Naive thymus-derived CD8-positive, alpha-beta T cell (primary cell): ENCODE measurements at places on chromosomes 6 and 20. TPM values are rescaled to one million over a fixed set of nuclear protein-coding genes. Genes with fewer than 3 reads are reported as not detected.

CBLN4 gene
- total RNA-seq = not detected

GRCh38 chr6:11710311-11710761 lies 68.3 kb downstream of the ADTRP start:
- DNase-seq = peak; percentile 15

DNA sequence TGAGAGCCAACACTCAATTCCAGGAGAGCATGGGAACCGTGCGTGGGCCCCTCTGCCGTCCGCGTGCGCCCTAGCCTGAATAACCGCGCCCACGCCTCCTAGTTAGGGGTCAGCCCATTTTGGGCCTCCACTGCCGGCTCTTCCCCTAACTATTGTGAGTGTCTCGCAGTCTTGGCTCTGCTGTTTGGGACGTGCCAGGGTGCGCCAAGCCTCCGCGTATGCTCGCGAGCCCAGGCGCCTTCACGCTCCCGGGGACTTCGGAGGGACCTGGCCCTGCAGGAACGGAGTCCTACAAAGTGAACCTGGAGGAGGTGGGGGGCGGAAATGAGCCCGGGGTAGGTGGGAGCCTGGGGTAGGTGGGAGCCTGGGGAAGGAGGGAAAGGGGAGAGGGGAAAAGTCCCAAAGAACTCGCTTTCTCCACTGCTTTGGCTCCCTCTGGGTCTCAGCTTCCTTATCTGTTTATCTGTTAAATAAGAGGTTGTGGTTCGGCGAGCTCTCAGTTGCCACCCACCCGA lies 873 bp upstream of the GCM2 start:
- DNase-seq = no peak

DNA sequence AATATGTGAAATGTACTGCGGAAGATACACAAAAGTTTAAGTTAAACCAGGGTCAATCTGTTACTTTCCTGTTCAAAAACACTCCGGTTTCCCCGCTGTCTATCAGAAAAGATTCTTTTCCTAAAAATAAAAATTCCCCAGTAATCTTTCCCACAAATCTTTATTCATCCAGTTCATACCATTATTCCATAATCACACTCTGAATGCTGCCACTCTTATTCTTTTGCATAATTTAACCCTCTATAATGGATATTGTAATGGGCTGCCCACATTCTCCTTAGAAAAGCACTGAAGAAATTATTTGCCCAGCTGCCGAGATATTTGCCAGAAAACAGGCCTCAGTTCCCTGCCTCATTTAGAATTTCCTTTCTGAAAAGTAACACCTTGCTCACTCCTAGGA lies 68.6 kb downstream of the EPHA7 start:
- no peak for DNase-seq

ADTRP gene
- total RNA-seq = 5.0 TPM

BMP6 gene
- not detected for total RNA-seq

GRCh38 chr6:38509713-38510112 lies 130.0 kb downstream of the BTBD9 start:
- no peak for DNase-seq

- DNase-seq = no peak
Measured at GRCh38 chr6:12037798-12038197, 25.7 kb downstream of the HIVEP1 start.

- DNase-seq = no peak
Measured at GRCh38 chr20:22180244-22180643, 404.1 kb downstream of the FOXA2 start.

DNA sequence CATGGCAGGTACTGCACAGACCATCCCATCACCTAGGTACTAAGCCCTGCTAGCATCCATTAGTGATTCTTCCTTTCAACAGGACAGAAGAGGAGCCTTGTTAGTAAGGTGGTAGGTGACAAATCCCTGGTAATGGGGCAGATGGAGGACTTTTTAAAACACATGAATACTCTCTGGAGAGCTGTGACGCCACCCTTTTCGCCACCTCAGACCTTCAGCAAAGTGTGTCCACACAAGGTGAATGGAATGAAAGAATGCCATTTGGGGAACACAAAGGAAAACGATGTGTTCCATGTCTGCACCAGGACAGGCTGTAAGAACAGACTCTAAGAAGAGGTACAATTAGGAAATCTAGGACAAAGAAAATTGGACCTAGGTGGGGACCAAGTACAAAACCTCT lies 110.5 kb upstream of the CARMIL1 start:
- DNase-seq = no peak

- DNase-seq = no peak
Measured at GRCh38 chr6:84524636-84525035, 239.8 kb downstream of the TBX18 start.

DNA sequence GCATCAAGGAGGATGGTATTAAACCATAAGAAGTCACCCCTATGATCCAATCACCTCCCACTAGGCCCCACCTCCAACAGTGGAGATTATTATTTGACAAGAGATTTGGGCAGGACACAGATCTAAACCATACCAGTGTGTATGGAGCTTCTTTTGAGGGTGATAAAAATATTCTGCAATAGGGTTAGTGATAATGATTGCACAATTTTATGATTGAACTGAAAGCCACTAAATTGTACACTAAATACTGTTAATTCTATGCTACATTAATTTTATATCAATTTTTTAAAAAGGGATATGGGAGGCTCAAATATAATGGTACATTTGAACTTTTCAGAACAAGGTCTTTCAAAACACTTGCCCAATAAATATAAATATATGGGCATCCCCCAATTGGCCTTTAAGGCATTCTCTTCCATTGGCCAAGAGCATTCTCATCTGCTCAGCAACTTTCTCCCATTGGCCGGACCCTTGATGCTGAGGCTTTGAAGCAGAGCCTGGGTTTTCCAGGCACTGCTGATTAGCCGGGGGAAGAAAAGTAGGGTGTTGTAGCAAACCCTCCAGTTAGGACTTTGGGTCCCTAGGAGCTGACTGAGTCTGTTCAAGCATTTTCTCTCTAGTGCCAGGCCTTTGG lies 209.9 kb downstream of the LRFN2 start:
- no peak for DNase-seq

GRCh38 chr6:149152521-149152920 lies 165.0 kb upstream of the TAB2 start:
- no peak for DNase-seq

COL9A3 gene
- total RNA-seq = 1.2 TPM

DNA sequence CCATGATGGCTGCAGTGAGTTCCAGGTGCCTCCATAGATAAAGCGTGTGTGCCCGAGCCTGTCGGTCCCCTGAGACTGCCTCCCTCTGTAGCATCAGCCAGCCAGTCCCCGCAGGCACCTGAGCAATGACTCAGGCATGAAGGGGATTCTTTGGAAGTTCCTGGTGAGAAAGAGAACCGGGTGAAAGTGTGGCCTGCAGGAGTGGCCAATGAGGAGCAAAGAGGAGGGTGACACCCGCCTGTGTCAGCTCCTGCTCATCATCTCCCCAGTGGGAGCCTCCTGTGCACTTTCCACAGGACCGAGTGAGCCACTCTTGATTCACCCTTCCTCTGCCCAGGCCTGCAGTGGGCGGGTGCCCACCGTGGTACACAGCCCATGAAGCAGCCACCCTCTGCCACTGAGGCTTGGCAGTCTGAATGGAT lies 71.2 kb upstream of the PTPN1 start:
- no peak for DNase-seq

F13A1 gene
- 1.3 TPM for total RNA-seq

DNA sequence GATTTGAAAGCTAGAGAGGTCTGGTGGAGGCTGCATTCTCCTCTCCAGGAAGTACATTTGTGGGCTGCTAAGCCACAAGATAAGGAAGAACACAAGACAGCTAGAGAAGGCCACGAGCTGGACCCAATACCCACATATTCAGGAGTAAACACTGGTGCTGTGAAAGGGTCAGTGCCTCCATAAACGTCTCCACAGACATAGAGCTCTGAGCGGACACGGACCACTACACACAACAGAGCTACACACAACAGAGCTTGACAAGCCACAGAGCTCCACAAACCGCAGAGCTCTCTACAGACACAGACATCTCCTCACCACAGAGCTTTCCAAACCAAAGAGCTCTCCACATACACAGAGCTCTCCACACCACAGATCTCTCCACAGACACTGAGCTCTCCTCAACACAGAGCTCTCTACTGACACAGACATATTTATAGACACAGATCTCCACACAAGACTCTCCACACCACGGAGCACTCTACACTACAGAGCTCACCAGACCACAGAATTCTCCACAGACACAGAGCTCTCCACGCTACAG lies 51.9 kb downstream of the ERMARD start:
- DNase-seq = no peak

DNA sequence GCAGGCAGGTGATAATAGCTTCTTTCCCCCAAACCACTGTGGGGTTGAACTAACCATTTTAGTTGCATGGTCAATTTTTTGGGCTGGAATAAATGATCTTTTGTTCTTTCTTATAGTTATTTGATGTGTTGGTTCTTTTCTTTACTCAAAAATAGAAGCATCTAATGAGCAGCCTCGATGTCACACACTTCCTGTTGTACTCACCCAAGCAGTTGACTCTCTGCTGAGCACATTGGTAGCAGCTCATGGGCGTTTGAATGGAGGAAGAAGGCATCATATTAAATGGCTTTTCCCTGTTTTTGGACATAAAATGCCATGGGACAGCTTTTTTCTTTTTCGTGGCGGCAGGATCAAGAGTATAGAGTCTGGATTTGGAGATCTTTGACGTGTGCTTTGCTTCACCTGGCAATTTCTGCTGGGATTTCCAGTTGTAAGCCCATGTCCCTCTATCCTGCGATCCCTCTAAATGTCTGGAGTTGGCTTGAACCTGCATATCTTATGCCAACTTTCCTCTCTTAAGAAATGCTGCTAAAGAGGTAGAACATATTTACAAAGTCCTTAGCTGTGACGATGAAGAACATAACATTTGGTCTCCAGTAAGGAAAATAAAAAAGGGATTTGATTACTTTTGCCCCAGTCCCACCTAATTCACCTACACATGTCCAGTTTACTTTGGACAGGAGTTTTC lies 268.3 kb downstream of the PRL start:
- no peak for DNase-seq

MCM3 gene
- 48.9 TPM for total RNA-seq

DNA sequence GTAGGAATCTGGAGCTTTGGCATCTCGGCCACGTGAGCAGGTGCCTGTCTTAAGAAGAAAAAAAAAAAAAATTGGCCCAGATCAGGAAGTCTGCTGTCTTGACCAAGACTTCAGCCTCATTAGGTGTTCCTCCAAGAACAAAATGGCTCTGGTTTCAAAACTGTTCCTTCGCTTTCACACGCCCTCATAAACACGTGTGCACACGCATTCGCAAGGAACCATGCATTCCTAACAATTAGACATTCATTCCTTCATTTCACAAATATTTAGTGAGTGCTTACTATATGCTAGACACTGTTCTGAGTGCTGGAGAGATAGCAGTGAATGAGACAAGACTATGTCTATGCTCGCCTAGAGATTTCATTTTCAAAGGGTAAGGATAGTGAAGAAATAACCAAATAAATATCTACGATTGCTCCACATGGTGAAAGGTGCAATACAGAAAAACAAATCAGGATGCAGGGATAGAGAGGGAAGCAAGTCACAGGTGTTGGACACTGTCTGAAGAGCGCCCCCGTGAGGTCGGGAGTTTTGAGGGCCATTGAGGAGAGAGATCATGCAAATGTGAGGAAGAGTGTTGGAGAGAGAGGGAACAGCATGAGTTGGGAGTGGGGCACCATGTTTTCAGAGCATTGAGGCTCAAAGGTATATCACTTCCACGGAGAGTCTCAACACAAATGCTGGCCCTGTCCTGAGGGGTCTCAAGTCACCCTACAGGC lies 53.3 kb downstream of the CCDC170 start:
- DNase-seq = no peak
